ENCODE measurements at places on chromosomes 4 and X.

- DNase-seq, result no peak
Measured at GRCh38 chrX:101462892-101463291, 22.4 kb upstream of the ARMCX4 start.

DNA sequence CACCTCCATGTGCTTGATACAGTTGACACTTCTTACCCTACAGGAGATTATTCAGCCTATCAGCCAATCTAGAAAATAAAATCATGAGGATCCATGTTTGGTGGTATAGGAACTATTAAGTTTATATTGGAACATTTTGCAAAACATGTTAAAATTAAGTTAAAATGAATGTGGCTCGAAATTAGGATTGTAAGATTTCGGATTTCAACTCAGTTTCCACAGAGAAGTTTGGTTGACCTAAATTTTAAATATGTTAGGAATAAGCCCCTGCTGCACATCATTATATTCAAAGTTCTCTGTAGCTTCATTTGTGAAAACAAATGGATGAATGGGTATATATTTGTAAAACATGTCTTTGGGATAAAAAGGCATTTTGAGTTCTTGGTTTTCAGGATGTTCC lies at the start of gene RAB40A:
Gene RAB40A (minus strand): TSS at position 101 of the 400 bp plus-strand sequence. CDS start 18,733 bp downstream, outside the sequence.
- DNase-seq, result no peak

DNA sequence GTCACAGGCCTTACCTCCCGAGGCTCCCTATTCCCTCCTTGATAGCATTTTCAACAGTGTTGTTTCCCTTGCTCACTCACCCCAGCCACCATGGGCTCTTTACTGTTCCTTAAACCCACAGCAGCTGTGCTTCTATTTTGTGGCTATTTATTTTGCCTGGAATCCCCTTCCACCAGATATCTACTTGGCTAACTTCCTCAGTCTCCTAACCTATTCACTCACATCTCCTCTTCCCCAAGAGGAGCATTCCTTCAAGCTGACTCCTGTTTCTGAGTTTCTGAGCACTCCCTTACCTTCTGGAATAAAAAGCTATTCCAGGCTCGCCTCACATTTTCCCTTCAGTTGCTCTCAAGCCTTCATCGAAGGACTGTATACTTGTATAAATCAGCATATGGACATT lies 50.5 kb downstream of the CXCL1 start:
- no peak for DNase-seq

- DNase-seq, result no peak
Measured at GRCh38 chr4:185859111-185859510, 47.1 kb upstream of the SORBS2 start.

DNA sequence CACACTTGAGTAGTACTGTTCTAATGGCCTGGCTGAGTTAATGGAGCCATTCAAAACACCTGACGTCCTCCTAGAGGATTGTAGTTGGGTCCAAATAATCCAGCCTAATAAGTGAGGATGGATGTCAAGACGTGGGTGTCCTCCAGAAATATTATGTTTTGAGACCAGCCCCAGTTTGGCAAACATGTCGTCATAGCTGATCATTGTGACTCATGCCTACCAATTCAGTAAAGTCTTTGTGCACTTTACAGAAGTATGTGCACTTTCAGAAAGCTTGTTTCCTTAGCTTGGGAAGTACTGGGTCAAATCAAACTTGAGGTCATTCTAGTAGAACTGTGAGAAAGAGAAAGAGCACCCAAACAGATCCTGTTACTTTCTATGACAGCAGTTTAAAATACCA lies 37.6 kb upstream of the GLRA2 start:
- no peak for DNase-seq

GRCh38 chr4:35559559-35560365 lies 684.6 kb downstream of the ARAP2 start:
- DNase-seq, result no peak

DNA sequence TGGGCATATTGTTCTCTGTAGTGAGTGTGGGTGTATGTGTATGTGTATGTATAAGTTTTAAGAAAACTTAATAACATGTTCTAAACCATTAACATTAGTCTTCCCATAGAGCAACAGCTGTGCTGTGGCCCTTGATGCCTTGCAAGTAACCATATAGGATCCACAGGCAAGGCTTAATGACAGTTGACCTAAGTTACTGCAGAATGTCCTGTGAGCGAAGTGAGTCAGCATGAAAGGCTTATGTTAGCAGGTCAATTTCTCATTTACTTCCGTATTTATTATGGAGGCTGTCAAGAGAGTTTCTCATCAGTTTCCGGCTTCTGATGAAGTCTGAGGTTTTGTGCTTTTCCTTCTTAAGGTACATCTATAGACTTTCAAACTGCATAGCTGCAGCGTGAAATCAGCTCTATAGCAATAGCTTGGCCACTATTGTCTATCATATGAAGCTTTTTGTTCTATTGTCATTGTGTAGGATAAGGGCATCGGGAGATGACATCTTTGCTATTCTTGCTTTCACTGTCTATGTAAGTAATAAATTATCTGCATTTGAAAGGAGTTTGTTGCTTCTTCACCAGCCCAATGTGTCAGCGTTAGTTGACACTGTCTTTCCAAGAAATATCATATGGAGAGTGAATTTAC lies 1153.4 kb upstream of the AGA start:
- no peak for DNase-seq

GRCh38 chrX:133854290-133854689 lies 131.1 kb downstream of the GPC3 start:
- DNase-seq, result no peak

- no peak for DNase-seq
Measured at GRCh38 chr4:36164900-36165630, 79.2 kb downstream of the ARAP2 start.

DNA sequence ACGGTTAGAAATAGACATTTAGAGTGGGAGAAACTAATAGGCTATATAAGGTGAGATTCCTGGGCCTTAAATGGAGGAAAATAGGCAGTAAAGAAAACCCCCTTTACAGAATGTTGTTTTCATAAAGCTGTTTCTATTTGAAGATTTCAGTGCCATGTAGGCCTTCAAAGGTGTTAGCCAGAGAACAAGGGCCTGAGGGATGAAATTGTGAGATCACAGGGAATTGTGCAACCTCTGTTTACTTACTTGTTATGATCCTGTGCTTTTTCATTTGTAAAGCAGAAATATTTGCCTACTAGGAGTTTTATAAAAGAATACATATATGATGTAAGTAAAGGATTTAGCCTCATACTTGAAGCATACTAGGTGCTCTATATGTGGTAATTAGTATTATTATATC lies 272.9 kb upstream of the ARX start:
- DNase-seq, result no peak

DNA sequence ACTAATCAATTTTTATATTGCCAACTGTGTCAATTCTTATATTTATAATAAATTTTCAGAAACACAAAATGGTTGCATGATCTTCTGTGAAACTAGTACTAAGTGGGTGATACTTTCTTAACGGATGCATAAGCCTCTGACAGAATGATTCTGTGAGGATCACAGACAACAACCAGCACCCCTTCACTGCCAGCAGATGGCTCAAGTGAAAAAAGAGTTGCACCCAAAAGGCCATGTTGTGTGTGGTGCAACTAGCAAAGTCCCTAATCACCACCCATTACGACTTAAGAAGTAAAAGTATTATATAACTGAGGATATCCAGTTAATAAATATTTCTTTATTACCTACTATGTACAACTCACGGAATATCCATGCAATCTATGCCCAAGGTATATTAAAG lies 334.0 kb downstream of the PCDH19 start:
- no peak for DNase-seq

DNA sequence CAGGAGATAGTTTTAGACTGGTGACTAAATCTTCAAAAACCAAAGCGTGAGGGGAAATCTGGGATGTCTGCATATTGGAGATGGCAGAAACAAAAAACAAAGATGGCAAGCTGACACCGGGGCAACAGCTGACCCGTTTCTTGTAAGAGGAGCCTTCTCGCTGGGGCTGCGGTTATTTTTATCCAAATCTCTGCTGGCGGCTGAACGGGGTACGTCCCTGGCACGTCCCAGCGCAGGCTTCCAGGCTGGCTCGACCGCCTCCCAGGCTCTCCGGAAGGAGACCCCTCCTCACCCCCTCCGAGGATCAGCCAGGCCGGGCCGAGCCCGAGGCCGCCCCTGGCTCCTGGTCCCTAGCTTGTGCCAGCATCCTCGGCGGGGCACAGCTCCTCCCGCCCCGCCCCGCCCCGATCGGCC lies 403 bp downstream of the SGCB start:
- DNase-seq, result no peak

DNA sequence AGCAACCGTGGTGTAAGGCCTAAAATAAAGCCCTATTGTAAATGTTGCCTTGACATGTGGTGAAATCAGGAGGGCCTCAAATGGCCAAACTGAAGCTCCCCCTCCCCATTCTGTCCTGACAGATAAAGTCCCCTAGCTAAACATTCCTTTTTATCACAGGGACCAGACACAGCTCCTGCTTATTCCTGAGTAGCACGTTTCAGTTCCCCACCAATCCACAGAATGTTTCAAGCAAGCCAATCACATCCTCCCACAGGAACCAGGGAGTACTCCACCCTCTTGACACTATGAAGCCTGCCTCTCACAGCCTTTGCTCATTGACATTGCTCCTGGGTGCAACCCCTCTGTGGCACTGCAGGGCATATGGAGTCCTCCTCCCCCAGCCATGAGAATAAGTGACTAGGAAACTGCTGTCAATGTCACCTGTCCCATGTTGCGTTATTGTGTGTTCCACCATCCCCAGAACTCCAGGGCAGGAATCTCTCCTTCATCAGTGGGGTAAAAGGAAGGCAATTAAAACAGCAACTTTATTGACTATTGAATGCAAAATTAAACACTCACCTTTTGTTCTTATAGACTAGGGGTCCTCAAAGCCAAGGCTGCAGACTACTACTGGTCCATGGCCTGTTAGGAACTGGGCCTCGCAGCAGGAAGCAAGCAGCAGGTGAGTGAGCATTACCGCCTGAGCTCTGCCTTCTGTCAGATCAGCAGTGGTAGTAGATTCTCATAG lies 128.1 kb downstream of the COL25A1 start:
- DNase-seq, result no peak

DNA sequence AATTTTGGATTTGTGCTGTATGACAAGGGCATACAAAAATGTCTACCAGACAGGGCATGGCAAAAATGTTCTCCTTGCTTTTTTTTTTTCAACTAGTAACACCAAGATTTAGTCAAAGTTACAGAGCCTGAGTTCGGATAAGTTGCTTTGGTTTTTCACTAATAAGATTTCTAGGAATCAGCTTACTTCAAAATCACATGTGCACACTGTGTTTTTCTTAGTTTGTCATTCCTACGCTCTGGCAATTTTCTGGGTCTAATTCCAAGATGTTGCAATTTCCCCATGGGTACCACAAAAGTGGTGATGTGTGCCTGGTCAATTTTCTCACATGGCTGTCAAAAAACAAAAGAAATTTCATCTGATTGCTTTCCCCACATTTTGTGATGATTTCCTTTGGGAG lies 6.3 kb downstream of the C1QTNF7 start:
- DNase-seq, result no peak

- DNase-seq, result no peak
Measured at GRCh38 chr4:85732124-85732523, 257.2 kb downstream of the ARHGAP24 start.

- no peak for DNase-seq
Measured at GRCh38 chr4:188218392-188218791, 79.2 kb downstream of the TRIML1 start.

- DNase-seq, result no peak
Measured at GRCh38 chr4:83307920-83308319, 23.3 kb upstream of the COQ2 start.

DNA sequence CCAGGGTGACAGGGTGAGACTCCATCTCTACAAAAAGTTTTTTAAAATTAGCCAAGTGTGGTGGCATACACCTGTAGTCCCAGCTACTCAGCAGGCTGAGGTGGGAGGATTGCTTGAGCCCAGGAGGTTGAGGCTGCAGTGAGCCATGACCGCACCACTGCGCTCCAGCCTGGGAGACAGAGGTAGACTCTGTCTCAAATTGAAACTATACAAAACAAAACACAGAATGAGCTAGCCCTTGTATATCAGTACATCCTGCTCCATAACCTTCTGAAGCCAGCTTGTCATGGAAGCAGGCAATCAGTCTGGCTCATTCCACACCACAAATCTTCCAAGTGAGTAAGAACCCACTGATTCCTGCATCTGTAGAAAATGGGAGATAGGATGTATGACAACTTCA lies 49.0 kb downstream of the CD99L2 start:
- no peak for DNase-seq
